ENCODE measurements at places on chromosomes 1 and 21. TPM values are rescaled to one million over a fixed set of nuclear protein-coding genes. Genes with fewer than 3 reads are reported as not detected.

DNA sequence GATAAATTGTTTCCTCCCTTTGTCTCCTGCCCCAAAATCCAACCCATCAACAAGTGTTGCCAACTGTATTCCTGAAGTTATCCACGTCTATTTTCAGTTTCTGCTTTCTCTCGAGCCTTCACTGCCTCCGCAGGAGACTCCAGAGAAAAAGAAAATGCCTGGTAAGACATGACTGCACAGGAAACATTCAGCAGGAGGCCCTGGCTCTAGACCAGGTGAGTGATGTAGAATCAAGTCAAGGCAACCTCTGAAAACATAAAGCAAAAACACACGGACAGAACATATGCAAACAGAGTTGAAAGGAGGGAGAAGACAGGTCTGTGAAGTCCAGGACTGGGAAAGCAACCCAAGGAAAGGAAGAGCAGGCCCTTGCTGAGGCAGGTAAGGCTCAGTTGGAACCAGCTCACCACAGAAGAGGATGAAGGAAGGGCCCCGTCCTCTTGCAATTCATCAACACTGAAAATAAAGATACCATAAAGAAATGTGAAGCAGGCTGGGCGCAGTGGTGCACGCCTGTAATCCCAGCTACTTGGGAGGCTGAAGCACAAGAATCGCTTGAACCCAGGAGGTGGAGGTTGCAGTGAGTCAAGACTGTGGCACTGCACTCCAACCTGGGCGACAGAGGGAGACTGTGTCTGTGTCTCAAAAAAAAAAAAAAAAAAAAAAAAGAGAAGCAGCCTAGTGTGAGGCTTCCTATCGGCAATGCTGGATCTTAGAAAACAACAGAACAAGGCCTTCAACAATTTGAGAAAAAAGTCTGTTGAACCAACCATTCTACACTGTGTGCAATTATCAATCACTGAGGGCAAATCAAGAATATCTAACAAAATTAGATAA is 8.8 kb downstream of the NOL9 start:
- no peak for DNase-seq

GRCh38 chr1:209367061-209367772 is 216.3 kb upstream of the CAMK1G start:
- no peak for DNase-seq

DNA sequence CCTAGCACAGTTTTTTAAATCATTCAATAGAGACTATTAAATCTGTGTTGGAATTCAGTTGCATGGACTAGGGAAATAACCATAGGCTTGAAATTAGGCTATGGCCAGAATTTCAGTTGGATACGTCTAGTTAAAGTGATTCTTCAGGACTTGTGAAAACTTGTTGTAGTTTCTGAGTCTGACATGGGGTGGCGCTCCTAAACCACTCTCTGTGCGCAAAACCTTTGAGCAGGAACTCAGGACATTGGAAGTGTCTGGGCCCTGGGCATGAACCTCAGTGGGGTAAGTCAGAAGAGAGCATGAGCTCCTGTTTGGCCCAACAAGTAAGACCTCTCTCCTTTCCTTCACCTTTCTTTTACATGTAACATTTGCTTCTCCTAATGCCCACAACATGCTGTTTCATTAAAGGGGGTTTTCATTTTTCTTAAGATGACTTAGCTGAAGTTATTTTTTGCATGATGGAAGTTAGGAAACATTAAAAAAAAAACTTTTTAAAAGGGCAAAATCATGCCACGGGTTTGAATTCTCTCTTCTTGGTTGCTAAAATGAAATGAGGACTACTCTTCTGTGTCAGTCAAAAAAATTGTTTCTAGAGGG is 17.1 kb upstream of the CCDC190 start:
- DNase-seq, result no peak

PRPF38B gene
- 31.0 TPM for total RNA-seq

MSH4 gene
- 0.20 TPM for total RNA-seq

BGLAP gene
- not detected for total RNA-seq
